Renal cortical epithelial cell (primary cell): ENCODE measurements at places on chromosomes 1 and 21.

DNA sequence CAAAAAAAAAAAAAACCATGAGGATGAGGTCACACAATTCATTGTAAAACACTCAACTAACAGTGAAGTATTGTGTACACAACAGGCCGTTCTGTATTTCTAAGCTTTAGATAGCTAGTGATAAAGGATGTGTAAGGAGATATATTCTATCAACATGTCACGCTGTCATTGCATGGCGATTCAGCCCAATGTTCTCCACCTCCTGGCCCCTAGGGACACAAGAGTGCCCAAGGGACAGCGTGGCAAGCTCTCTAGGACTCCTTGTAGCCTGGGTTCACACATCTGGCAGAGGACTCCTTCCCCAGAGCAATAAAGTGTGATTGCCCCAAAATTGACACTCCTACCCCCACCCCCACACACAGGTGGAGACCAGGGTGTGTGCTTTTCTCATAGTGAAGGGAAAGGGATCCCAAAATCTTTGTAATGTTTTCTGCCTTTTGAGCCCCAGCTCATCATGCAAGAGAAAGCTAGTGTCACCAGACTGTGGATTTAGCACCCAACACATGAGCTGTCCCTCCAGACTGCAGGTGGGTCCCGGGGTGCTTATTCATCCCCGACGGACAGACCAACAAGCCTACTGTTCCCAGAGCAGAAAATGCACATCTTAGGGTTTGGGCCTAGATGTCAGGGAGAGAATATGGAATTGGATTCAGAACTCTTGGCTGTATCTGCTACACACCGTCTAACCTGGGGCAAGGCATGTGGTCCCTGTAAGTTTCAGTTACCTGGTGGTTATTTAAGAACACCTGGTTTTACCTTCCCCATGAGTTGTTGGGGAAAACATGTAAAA, 11.5 kb downstream of the TMPRSS3 start:
- DNase-seq: no peak

- no peak for DNase-seq
Observed at GRCh38 chr1:214603819-214604252, 841 bp downstream of the CENPF start.

DNA sequence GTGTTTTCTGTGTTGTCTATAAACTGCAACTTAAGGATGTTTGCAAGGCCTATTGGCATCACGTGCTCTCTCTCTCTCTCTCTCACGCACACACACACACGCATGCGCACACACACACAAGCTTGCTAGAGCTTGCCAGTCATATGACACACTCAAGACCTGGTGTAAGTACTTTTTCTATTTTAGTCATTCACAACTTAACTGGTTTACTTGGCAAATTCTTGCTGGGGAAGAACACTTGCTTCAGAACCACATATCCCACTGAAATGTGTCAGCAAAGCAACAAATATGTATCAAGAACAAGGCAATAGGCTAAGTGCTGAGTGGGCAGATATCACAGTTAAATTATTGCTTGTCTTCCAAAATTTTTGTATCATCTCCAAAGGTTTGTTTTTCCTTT, 107.8 kb downstream of the DISC1 start:
- DNase-seq: no peak

DNA sequence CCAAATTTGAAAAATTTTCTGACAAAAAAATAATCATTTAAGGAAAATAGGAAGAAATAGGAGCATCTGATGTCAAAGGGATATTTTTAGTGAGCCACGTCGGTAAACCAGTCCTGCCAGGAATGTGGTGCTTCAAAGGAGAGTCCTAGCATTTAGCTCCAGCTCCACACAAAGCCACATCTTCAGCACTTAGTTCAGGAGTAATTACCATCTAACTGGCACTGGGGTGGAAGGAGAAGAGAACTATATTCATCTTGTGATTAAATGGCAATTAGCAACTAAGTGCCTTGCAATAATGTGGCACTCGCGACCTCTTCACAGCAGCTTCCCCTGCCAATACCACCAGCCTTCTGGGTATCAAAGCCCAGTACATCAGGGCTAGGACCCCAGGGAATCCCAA, 409.1 kb downstream of the SETD4 start:
- no peak for DNase-seq

GRCh38 chr1:98331243-98331642, 330.3 kb upstream of the SNX7 start:
- DNase-seq: peak; percentile 73

DNA sequence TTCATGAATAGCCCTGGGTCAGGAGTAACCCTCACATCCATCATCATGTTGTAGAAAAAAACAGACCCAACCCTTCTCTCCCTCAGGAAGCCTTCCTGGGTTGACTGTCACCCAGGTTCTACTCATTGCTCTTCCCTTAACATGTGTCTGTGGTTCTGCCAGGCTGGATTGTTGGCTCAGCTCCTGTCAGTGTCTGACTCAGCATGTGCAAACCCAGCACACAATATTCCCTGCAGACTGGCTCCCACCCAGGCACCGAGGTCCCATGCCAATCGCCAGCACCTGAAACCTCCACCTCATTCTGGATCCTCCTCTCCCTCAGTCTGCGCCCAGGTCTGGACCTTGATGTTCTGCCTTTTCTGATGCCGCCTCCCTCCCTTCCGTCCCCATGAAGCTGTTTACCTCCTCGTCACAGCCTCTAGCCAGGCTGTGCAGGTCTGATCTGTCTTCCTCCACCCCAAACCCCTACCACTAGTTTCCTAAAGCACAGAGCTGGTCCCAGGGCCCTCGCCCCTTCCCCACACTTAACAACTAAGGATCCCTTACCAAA, 4.3 kb upstream of the S100A8 start:
- no peak for DNase-seq

DNA sequence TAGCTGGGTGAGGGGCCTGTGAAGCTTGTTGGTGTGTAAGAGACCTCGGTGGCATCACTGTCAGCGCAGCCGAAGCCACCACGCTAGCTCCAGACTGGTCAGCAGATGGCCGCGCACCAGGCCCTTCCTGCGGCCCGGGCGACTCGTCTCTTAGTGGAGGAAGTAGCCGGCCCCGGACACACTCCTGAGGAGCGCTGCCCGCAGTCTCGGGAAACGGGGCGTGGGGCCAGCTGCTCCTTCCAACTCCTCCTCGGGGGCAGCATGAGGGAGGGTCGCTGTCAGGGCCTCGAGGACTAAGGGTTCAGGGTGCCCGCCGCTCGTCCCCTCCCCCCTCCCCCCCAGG, 20.4 kb downstream of the H3-3A start:
- no peak for DNase-seq

DNA sequence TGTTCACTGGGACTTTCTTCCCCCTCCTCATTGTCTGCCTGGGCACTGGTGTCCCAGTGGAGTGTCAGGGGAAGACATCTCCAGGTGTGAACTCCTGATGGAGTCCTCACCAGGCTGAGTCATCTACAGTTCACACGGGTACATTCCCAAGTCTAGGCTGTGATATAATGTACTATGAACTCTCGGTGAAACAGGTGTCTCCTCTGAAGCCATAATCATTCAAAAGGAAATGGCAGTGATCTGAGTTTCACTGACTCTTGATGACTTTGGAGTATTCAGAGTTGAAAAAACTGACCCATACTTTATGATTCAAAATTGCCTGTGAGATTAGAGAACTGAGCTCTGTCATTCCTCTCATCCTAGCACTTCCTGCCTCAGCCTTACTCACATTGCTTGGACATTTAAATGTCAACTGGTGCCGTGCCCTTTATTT, 9.1 kb downstream of the LAMC2 start:
- DNase-seq: peak; percentile 66

DNA sequence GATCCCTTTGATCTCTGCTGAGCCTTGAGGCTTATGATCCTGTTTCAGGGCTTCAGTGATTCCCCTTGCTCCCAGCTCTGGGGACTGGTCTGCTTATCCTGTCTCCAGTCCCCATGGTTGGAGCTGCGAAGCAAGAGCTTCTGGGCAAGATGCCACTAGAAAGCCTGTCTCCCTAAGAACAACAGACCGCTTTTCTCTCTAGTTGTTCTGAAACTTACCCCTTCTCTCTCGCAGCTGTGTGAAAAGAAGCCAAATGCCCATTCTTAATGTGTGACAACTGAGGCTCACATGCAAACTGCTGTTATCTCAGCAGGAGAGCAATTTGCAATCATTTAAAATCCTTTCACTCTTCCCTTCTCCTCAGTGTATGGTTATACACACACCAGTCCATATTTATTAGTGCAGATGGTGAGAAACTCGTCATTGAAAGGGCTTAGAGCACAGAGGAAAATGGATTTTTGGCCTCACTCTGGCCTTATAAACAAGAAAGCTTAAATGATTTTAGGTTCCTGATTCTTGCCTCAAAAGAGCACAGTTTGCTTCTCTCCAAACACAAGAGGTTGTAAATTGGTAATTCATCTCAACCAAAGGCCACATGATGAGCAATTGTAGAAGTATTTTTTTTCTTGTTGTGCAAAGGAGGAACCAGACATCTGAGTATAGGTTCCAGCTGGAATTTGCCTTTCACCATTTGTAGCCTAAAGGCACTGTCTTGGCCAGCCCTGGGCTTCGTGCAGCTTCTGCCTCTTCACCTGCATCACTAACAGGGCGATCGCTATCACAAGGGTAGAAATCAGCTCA, 179.2 kb upstream of the LMO4 start:
- DNase-seq: peak; percentile 83

DNA sequence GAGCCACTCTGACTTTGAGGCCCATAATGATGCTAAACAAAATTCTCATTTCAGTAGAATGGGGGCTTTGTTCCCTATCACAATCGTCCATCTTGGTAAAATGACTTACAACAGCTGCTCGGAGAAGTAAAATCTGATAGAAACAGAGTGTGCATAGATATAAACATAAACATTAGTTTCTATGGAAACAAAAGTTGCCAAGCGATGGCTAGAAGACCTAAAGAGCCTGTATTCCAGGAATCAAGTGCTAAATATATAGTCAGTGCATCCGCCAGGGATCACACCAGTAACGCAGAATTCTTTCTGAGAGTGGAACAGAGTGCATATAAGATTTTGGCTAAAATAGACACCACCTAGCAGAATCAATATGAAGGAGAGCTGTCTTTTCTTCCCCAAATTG, 91.2 kb upstream of the KAZN start:
- no peak for DNase-seq

- DNase-seq: no peak
Observed at GRCh38 chr1:60427701-60428100, 354.1 kb upstream of the C1orf87 start.

- no peak for DNase-seq
Observed at GRCh38 chr1:12196641-12197482, 30.1 kb downstream of the TNFRSF1B start.

DNA sequence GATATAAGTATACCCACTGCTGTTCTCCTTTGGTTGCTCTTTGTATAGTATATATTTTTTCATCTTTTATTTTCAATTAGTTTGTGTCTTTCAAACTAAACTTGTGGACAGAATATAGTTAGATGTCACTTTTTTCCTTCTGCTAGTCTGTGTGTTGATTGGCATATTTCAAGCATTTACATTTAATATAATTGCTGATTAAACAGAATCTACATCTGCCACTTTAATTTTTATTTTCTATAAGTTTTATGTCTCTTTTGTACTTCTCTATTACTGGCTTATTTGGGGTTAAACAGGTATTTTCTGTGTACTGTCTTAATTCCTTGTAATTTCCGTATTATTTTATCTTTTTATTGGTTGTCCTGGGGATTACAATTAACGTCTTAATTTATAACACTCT, 74.4 kb upstream of the CHODL start:
- DNase-seq: no peak

DNA sequence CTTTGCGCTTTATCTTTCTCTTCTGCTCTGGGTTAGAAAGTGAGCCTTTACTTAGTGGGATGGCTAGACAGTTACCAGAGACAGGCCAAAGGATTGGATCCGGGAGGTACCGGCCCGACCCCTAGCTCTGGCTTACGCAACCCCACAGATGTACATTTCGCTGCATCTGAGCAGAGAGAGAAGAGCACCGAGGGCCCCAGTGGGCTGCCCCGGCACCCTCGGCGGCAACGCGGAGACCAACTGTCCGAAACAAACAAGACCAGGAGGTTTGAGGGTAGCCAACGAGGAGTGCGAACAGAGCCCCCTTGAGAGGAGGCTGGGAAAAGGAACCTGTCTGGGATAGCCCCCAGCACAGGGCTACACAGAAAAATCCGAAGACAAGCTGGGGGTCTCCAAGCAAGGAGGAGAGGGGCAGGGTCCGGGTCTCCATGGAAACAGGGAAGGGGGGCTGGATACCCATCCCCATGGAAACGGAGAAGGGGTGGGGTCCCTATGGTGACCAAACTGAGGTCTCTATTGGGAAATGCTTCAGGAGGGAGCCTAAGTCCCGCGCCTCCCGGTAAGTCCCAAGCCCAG, 373 bp downstream of the MTF1 start:
- no peak for DNase-seq

DNA sequence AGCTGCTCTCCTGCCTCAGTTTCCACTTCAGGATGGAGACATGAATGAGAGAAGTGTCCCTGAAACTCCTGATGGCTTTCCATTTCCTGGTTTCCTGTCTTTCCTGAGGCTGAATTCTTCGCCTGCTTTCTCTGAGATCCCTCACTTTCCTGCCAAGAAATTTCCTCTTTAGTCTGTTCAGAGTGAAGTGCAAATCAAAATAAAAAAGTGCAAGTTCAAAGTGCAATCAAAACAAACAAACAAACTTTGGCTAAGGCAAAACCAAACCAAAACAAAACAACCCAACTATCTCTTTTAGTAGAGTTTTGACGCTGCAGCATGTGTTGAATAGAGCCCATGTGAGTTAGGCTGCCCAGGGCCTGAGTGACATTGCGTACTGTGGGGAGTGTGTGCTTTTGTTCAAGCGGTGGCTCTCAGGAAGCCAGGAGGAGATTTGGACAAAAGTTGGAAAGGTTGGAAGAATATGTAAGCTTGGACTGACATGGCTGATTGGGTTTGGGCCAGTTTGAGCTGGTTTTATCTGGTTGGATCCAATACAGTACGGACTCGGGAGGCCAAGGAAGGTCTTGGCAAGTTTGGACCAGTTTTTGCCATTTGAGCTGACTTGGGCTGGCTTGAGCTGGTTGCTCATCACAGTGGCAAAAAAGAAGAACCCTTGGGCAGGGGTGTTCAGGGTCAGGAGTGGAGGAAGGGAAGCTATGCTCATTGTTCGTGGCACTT, 61.1 kb upstream of the TINAGL1 start:
- no peak for DNase-seq
